ENCODE measurements at places on chromosomes 16 and 17.

DNA sequence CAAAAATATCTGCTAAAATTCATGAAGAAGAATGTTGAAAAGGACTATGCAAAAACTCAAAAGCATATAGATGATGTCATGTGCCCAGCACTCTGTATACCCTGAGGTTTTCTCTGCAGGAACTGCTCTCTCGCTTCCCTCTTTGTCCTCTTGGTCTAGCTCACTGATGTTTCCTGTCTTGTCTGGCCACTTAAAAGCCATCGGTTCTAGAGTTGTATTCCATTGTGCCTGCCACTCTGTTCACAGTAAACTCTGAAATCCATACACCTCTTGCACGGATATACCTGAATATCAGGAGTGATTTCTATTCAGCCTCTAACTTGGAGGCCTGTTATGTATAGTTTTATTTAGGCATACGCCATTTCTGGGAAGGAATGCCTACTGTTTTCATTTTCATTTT lies 101.0 kb upstream of the CNTNAP4 start:
- no peak for DNase-seq
- no peak overlapping the region for H3K27ac ChIP-seq
- H3K4me3 ChIP-seq, result no peak overlapping the region
- no peaks in the 10 kb centered on the region for H3K36me3 ChIP-seq
- no peaks in the 10 kb centered on the region for H3K4me1 ChIP-seq
- H3K27me3 ChIP-seq, result no peaks in the 10 kb centered on the region

DNA sequence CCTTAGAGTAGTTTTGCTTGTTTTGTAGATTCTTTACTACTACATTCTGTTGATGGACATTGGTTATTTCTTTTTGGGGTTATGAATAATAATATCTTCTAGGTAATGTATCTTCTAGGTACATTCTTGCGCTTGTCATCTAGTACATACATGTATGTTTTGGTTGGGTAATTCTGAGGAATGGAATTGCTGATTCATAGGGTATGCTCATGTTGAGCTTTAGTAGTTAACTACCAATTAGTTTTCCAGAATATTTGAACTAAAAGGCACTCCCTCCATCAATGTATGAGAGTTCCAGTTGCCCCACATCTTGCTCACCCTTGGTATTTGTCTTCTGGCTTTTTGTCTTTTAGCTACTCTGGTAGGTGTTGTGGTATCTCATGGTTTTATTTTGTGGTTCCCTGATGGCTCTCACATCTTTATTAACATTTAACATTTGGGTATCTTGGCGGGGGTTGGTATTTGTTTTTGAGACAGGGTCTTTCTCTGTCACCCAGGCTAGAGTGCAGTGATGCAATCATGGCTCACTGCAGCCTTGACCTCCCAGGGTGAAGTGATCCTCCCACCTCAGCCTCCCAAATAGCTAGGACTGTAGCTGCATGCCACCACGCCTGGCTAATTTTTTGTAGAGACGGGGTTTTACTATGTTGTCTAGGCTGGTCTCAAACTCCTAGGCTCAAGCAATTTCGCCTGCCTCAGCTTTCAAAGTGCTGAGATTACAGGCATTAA lies 47.1 kb downstream of the SLC6A4 start:
- peaks cover 6% of the 10 kb centered on the region for H3K27me3 ChIP-seq
- no peak for DNase-seq
- peaks cover 16% of the 10 kb centered on the region for H3K36me3 ChIP-seq
- H3K27ac ChIP-seq, result no peak overlapping the region

DNA sequence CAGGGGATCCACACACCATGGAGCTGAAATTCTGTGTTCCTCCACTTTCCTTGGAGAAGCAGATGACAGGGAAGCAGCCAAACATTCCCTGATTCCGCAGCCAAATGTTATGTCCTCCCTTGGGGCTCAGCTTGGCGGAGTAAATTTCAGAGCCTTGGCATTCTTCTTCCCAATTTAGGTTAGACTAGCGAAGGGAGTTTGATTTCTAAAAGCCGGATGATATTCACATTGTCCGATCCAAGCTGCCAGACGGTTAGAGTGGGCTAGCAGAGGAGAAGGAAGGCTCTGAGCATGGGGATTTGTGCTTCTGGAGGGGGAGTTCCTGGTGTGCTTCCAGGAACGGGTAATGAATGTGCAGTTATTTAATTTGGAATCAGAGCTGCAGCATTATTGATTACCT lies 380.4 kb upstream of the EEF2KMT start:
- no peaks in the 10 kb centered on the region for H3K4me1 ChIP-seq
- no peak for DNase-seq
- no peaks in the 10 kb centered on the region for H3K36me3 ChIP-seq
- H3K27me3 ChIP-seq, result peaks cover 28% of the 10 kb centered on the region
- no peak overlapping the region for H3K27ac ChIP-seq

GRCh38 chr16:72384651-72385050 lies 212.7 kb upstream of the PMFBP1 start:
- H3K4me3 ChIP-seq, result no peak overlapping the region
- no peaks in the 10 kb centered on the region for H3K4me1 ChIP-seq
- H3K27ac ChIP-seq, result no peak overlapping the region
- H3K27me3 ChIP-seq, result no peaks in the 10 kb centered on the region

DNA sequence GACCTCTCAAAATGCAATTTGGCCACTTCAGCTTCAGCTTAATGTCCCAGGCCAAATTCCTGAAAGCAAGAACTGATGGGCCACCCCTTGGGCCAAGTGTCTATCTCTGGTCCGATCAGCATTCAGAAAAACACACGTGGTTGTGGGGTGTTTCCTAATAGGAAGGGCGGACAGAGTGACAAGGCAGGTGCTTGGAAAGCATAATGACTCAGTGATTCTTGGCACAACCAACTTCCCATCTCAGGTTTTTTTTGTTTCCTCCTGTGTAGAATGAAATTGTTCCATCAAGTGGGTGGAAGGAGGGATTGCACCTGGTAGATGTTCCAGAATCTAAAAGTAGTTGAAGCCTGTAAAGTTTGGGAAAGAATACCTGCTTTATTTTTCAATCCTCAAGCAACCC lies 155.6 kb downstream of the HS3ST2 start:
- no peak overlapping the region for H3K27ac ChIP-seq
- H3K4me1 ChIP-seq, result no peaks in the 10 kb centered on the region
- peaks cover 49% of the 10 kb centered on the region for H3K27me3 ChIP-seq
- no peak overlapping the region for H3K4me3 ChIP-seq
- no peaks in the 10 kb centered on the region for H3K36me3 ChIP-seq
- no peak for DNase-seq

DNA sequence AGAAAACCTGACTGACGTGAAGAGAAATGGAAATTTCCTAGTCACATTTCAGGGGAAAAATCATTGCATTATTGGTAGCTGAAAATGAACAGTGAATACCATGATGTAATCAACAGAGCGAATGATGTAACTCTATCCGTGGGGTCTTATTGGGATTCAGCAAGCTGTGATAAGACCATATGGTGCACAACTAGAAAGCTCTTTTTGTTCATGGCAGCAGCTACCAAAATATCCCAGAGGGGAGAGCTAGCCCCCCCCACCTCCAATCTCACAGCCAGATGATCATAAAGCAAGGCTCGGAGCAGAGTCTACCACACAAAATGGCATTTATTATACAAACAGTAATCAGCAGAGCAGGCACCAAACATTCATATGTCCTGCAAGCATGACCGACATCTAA lies 22.2 kb upstream of the DNAH17 start:
- DNase-seq, result no peak
- H3K27ac ChIP-seq, result no peak overlapping the region
- H3K4me1 ChIP-seq, result no peaks in the 10 kb centered on the region
- no peak overlapping the region for H3K4me3 ChIP-seq
- peaks cover 30% of the 10 kb centered on the region for H3K27me3 ChIP-seq

- H3K36me3 ChIP-seq, result no peaks in the 10 kb centered on the region
- no peak overlapping the region for H3K4me3 ChIP-seq
- DNase-seq, result no peak
- H3K27me3 ChIP-seq, result peaks cover 46% of the 10 kb centered on the region
Measured at GRCh38 chr17:79273660-79274059, 199.0 kb downstream of the ENGASE start.

Data from T-helper 17 cell (primary cell).